ENCODE measurements at places on chromosomes 7 and 10.

DNA sequence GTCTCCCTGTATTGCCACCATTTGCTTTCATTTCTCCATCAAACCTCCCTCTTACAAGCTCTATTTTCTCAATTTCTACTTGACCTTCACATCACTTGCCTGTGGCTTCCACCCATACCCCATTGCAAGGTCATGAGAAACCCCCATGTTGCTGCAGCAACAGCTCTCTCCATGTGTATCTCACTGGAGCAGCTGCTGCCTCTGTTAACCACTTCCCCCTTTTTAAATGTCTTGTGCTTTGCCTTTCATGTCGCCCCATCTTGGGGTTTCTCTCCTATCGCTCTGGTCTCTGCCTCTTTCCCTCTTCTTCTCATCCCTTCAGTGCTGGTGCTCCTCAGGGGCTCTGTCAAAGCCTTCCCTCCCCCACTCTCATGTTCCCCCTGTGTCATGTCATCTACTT, 148.8 kb downstream of the CHN2 start:
- no peak for DNase-seq

GRCh38 chr7:9961161-9961922, 1012.3 kb upstream of the PHF14 start:
- DNase-seq, result no peak

DNA sequence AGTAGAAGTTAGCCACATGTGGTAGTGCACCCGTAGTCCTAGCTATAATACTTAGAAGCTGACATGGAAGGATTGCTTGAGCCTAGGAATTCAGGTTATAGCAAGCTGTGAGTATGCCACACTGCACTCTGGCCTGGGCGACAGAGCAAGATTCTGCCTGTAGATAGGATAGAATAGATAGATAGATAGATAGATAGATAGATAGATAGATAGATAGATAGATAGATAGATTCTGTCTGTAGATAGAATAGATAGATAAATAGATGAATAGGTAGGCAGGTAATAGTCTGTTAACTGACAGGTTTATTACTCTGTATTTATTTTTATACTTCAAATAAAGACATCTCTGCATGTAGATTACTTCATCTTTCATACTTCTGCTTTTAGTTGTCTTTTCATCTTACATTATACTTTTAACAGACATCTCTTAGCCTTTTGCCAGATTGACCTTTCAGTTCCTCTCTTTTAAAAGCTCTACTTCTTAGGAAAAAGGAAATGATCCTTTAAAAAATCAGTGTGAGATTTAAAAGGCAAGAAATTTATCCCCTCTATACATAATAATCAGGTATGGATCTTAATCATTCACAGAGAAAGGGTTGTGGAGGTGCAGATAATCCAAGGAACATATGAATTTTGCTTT, 31.8 kb downstream of the CCAR1 start:
- no peak for DNase-seq

DNA sequence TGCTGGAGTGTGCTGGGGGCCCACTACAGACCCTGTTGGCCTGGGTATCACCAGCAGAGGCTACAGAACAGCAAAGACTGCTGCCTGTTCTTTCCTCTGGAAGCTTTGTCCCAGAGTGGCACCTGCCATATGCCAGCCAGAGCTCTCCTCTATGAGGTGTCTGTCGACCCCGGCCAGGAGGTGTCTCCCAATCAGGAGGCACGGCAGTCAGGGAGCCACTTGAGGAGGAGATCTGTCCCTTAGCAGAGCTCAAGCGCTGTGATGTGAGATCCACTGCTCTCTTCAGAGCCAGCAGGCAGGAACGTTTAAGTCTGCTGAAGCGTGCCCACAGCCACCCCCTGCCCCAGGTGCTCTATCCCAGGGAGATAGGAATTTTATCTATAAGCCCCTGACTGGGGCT, 316.2 kb downstream of the ETV1 start:
- no peak for DNase-seq

- no peak for DNase-seq
These were observed 48.5 kb upstream of the MKX start for GRCh38 chr10:27794157-27794556.
